IgD-negative memory B cell (primary cell): ENCODE measurements at places on chromosomes 11 and 22. TPM values are rescaled to one million over a fixed set of nuclear protein-coding genes. Genes with fewer than 3 reads are reported as not detected.

TUB gene
- not detected for polyA plus RNA-seq

ZNF195 gene
- 33.0 TPM for polyA plus RNA-seq

POLD3 gene
- polyA plus RNA-seq, result 14.0 TPM

GGTLC2 gene
- not detected for polyA plus RNA-seq

BAIAP2L2 gene
- not detected for polyA plus RNA-seq

BATF2 gene
- 0.29 TPM for polyA plus RNA-seq

POU2AF2 gene
- not detected for polyA plus RNA-seq

ZNF214 gene
- polyA plus RNA-seq, result not detected

SYT12 gene
- polyA plus RNA-seq, result not detected

MUC2 gene
- polyA plus RNA-seq, result not detected

LGALS12 gene
- 0.39 TPM for polyA plus RNA-seq

HORMAD2 gene
- polyA plus RNA-seq, result not detected

FAM227A gene
- not detected for polyA plus RNA-seq

SLN gene
- not detected for polyA plus RNA-seq

C22orf42 gene
- polyA plus RNA-seq, result not detected

CALCB gene
- 0.13 TPM for polyA plus RNA-seq

INS gene
- polyA plus RNA-seq, result not detected

PARVA gene
- polyA plus RNA-seq, result not detected

BTG4 gene
- not detected for polyA plus RNA-seq

CFAP300 gene
- not detected for polyA plus RNA-seq
